ENCODE measurements at places on chromosomes 6 and 20. TPM values are rescaled to one million over a fixed set of nuclear protein-coding genes. Genes with fewer than 3 reads are reported as not detected.

MCM8 gene
- total RNA-seq, result 11.3 TPM

GRCh38 chr6:106107043-106107613 lies 21.0 kb downstream of the PRDM1 start:
- H3K36me3 ChIP-seq, result peaks cover 3% of the 10 kb centered on the region
- H3K27me3 ChIP-seq, result peaks cover 16% of the 10 kb centered on the region
- peaks cover 12% of the 10 kb centered on the region for H3K4me1 ChIP-seq
- no peak overlapping the region for H3K27ac ChIP-seq
- DNase-seq, result no peak

- H3K36me3 ChIP-seq, result no peaks in the 10 kb centered on the region
- DNase-seq, result no peak
- no peaks in the 10 kb centered on the region for H3K4me1 ChIP-seq
- no peak overlapping the region for H3K27ac ChIP-seq
- H3K4me3 ChIP-seq, result no peak overlapping the region
Observed at GRCh38 chr6:31446481-31446880, 43.1 kb downstream of the MICA start.

DNA sequence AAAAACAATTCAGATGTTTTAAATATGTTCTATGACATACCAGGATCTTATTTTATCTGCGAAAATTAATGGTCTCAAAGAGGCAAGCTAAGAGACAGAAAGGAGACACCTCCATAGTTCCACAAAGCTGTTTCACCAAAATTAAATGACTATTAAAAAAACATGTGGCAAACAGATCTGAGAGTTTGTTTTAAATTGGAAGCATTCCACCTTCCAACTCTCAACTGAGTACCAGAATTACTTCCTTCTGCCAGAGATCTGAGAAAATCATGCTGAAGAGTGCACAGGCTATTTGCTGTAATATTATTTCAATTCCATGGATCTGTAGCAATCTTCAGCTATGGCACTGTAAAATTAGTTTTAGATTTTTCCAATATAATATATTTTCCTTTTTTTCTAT lies 669.5 kb upstream of the MARCKS start:
- no peak overlapping the region for H3K4me3 ChIP-seq
- no peak overlapping the region for H3K27ac ChIP-seq
- H3K4me1 ChIP-seq, result peaks cover 10% of the 10 kb centered on the region
- H3K27me3 ChIP-seq, result no peaks in the 10 kb centered on the region

CST7 gene
- total RNA-seq, result not detected

DNA sequence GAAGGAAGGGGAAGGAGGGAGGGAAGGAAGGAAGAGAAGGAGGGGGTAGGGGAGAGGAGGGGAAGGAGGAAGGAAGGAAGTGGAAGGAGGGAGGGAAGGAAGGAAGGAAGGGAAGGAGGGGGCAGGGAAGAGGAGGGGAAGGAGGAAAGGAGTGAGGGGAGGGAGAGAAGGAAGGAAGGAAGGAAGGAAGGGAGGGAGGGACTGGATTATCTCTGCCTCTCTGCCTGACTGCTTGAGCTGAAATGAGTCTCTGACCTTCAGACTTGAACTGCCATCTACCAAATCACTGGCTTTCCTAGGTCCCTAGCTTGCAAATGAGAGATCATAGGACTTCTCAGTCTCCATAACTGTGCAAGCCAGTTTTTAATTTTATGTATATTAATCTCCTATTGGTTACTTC lies 436.8 kb downstream of the PREX1 start:
- H3K4me3 ChIP-seq, result no peak overlapping the region
- no peak overlapping the region for H3K27ac ChIP-seq
- DNase-seq, result no peak
- no peaks in the 10 kb centered on the region for H3K36me3 ChIP-seq

GRCh38 chr6:44321210-44321609 lies 8.1 kb upstream of the AARS2 start:
- H3K36me3 ChIP-seq, result no peaks in the 10 kb centered on the region
- H3K4me3 ChIP-seq, result no peak overlapping the region
- no peak overlapping the region for H3K27ac ChIP-seq
- H3K27me3 ChIP-seq, result peaks cover 60% of the 10 kb centered on the region

PCSK2 gene
- 0.29 TPM for total RNA-seq

DNA sequence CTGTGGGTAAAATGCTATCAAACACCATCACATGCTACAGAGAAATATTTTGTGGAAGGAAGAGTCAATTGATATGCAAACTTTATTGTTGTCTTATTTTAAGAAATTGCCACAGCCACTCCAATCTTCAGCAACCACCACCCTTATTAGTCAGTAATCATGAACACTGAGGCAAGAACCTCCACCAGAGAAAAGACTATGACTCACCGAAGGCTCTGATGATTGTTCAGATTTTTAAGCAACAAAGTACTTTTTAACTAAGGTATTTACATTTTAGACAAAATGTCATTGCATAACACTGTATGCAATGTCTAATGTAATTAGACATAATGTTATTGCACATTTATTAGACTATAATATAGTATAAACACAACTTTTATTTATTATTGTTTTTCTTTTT lies 26.2 kb upstream of the MMP24 start:
- H3K4me3 ChIP-seq, result no peak overlapping the region
- peaks cover 36% of the 10 kb centered on the region for H3K36me3 ChIP-seq
- no peak for DNase-seq
- no peaks in the 10 kb centered on the region for H3K4me1 ChIP-seq
- no peaks in the 10 kb centered on the region for H3K27me3 ChIP-seq

GRCh38 chr6:33189164-33189563 lies 3.1 kb downstream of the COL11A2 start:
- peaks cover 14% of the 10 kb centered on the region for H3K4me1 ChIP-seq
- peaks cover 15% of the 10 kb centered on the region for H3K27me3 ChIP-seq
- no peaks in the 10 kb centered on the region for H3K36me3 ChIP-seq
- no peak overlapping the region for H3K27ac ChIP-seq

GRCh38 chr6:44016131-44016870 lies 111.0 kb downstream of the MRPL14 start:
- peaks cover 2% of the 10 kb centered on the region for H3K27me3 ChIP-seq
- H3K27ac ChIP-seq, result peak overlapping the region; percentile 4
- H3K4me3 ChIP-seq, result no peak overlapping the region

- DNase-seq, result no peak
- no peaks in the 10 kb centered on the region for H3K36me3 ChIP-seq
- peaks cover 39% of the 10 kb centered on the region for H3K4me1 ChIP-seq
- no peak overlapping the region for H3K27ac ChIP-seq
- H3K4me3 ChIP-seq, result no peak overlapping the region
- H3K27me3 ChIP-seq, result no peaks in the 10 kb centered on the region
Observed at GRCh38 chr6:89495961-89496535, 63.1 kb downstream of the ANKRD6 start.

DNA sequence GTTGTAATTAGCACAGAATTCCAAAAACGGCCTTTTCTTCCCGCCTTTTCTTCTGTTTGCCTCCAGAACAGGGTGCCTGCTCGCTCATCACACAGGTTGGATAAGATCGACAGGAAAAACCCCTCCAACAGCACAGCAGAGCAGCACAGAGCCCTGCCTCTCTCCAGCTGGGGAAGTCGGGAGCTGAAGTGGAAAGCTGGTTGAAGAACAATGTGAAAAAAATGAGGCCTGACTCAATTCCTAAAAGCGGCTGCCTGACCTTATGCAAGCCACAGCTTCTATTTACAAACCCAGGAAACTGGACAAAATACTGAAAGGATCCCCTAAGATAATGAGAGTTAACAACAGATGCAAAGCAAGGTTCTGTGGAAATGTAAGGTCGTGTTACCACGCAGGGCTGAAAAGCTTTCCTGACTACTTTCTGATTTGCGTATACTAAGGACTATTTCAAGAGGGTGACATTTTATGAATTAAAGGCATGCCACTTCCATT lies 116.9 kb downstream of the TTLL2 start:
- peaks cover 19% of the 10 kb centered on the region for H3K4me1 ChIP-seq
- H3K4me3 ChIP-seq, result no peak overlapping the region
- H3K27me3 ChIP-seq, result no peaks in the 10 kb centered on the region
- H3K36me3 ChIP-seq, result no peaks in the 10 kb centered on the region

SPTLC3 gene
- total RNA-seq, result 28.5 TPM

DNA sequence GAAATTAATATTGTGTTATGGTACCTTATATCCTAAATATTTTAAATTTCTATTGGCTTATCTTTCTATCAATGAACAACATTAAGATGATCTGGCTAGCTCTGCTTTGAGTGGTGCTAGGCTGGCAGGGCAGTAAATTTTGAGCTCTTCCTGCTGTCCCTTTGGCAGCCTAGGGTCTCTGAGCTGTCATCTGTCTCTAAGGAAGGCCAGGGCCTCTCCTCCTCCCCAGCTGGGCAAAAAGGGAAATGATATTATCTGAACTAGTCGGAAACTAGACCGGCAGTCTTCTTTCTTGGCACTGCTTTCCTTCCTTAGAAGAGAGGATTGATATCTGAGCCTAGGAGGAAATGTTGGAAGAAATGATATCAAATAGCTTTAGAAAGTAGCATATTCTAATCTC lies 176.7 kb upstream of the BTBD3 start:
- H3K4me1 ChIP-seq, result peaks cover 7% of the 10 kb centered on the region
- no peak overlapping the region for H3K4me3 ChIP-seq
- no peaks in the 10 kb centered on the region for H3K36me3 ChIP-seq
- H3K27me3 ChIP-seq, result no peaks in the 10 kb centered on the region

GRCh38 chr6:6230286-6230685 lies 90.2 kb downstream of the F13A1 start:
- H3K27me3 ChIP-seq, result peaks cover 47% of the 10 kb centered on the region
- no peaks in the 10 kb centered on the region for H3K4me1 ChIP-seq
- no peaks in the 10 kb centered on the region for H3K36me3 ChIP-seq
- DNase-seq, result no peak

NMBR gene
- not detected for total RNA-seq

DNA sequence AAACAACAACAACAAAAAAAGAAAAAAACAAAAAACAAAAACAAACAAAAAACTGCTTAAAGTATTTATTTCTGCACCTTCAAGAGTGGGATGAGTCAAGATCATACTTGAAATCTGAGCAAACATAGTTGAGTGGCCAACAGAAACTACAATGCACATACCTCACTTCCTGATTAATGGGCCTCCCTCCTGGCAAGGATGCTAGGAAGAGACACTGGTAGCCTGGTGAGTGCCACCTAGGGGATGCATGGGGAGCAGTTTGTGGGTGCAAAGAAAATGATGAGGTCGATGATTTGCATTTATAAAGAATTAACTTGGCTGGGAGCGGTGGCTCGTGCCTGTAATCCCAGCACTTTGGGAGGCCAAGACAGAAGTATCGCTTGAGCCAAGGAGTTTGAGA lies 808.1 kb downstream of the MAFB start:
- H3K36me3 ChIP-seq, result no peaks in the 10 kb centered on the region
- DNase-seq, result no peak
- H3K27me3 ChIP-seq, result no peaks in the 10 kb centered on the region
- no peak overlapping the region for H3K27ac ChIP-seq
- H3K4me1 ChIP-seq, result peaks cover 20% of the 10 kb centered on the region
- no peak overlapping the region for H3K4me3 ChIP-seq

MATN4 gene
- not detected for total RNA-seq

CENPW gene
- total RNA-seq, result 23.3 TPM

DNA sequence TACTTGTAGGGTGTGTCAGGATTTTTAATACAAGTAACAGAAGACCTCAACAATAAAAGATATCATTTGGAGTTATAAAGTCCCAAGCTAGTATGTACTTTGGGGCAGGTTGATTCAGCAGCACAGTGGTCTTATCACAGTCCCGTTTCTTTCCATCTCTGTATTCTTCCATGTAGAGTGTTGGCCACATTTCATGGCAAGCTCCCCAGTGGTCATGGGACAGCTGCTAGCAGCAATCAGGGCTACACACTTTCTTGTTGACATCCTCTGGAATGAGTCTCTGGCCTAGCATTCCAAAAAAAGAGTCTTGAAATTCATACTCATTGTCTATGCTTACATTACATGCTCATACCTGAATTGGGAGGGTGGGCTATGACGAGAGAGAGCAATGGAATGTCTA lies 53.2 kb downstream of the SOBP start:
- peaks cover 32% of the 10 kb centered on the region for H3K27me3 ChIP-seq
- no peak overlapping the region for H3K27ac ChIP-seq
- H3K4me1 ChIP-seq, result peaks cover 38% of the 10 kb centered on the region
- no peak for DNase-seq
- no peak overlapping the region for H3K4me3 ChIP-seq

TSBP1 gene
- not detected for total RNA-seq

DNA sequence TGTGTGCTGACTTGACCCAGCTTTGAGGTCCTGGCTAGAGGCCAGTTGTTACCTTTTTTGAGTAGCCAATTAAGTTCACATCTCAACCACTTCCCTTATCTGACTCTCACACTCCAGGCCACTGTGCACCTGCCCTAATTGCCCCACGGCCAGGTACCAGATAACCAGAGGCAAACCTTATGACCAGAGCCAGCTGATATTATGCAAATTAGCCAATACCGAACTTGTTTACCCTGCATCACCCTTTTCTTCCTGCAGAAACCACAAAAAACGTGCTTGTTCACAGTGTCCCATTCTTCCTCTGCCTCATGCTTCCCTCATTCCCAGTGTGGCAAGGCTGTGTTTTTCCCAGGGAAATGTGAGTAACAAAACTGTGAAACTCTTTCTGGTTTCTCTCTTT lies 89.3 kb downstream of the HTR1B start:
- H3K27ac ChIP-seq, result no peak overlapping the region
- no peaks in the 10 kb centered on the region for H3K4me1 ChIP-seq
- no peak for DNase-seq

CFAP61 gene
- total RNA-seq, result not detected

- H3K36me3 ChIP-seq, result peaks cover 9% of the 10 kb centered on the region
- DNase-seq, result no peak
- H3K27ac ChIP-seq, result no peak overlapping the region
- H3K4me3 ChIP-seq, result no peak overlapping the region
- H3K27me3 ChIP-seq, result no peaks in the 10 kb centered on the region
Observed at GRCh38 chr20:10610251-10610650, 63.5 kb downstream of the JAG1 start.

- peaks cover 51% of the 10 kb centered on the region for H3K36me3 ChIP-seq
- H3K4me1 ChIP-seq, result no peaks in the 10 kb centered on the region
- no peak for DNase-seq
- no peak overlapping the region for H3K4me3 ChIP-seq
- no peaks in the 10 kb centered on the region for H3K27me3 ChIP-seq
Observed at GRCh38 chr20:13744352-13744751, 40.4 kb downstream of the ESF1 start.

GRCh38 chr20:62367633-62368391 lies 700 bp upstream of the LAMA5 start:
- peak overlapping the region; percentile 63 for H3K4me3 ChIP-seq
- peak overlapping the region; percentile 73 for H3K27ac ChIP-seq
- H3K36me3 ChIP-seq, result no peaks in the 10 kb centered on the region
- H3K4me1 ChIP-seq, result peaks cover 47% of the 10 kb centered on the region
- DNase-seq, result no peak
- no peaks in the 10 kb centered on the region for H3K27me3 ChIP-seq

- peak overlapping the region; percentile 96 for H3K27ac ChIP-seq
- no peak for DNase-seq
- H3K27me3 ChIP-seq, result no peaks in the 10 kb centered on the region
Observed at GRCh38 chr6:132084811-132085509, 133.8 kb upstream of the CCN2 start.

DNA sequence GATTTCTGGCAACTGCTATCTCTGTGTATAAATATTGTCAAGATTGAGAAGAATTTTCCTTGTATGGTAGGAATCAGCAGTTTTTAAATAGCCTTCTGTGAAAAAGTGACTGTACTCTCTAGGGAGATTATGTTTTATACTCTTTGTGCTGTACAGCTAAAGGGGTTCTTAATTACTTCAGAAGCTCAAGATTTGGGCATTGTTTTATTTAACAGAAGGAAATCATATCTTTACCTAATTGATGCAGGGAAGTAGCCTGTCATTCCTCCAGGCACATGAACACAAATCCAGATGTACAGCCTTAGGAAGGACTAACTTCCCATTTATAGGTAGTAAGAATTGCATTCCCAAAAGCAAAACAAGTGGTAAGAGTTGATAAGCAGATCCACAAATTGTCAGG lies 1.3 kb downstream of the CALHM5 start:
- H3K4me3 ChIP-seq, result peak overlapping the region; percentile 63
- peaks cover 6% of the 10 kb centered on the region for H3K36me3 ChIP-seq
- peaks cover 18% of the 10 kb centered on the region for H3K4me1 ChIP-seq
- no peak overlapping the region for H3K27ac ChIP-seq
- H3K27me3 ChIP-seq, result no peaks in the 10 kb centered on the region

APOM gene
- total RNA-seq, result 3.4 TPM

HLA-DQA1 gene
- total RNA-seq, result not detected
